ENCODE measurements at places on chromosomes 16 and 17.

GRCh38 chr17:27269974-27270373 lies 23.9 kb upstream of the WSB1 start:
- DNase-seq, result no peak

- DNase-seq, result no peak
Measured at GRCh38 chr17:44115585-44116415, 7.6 kb downstream of the HDAC5 start.

DNA sequence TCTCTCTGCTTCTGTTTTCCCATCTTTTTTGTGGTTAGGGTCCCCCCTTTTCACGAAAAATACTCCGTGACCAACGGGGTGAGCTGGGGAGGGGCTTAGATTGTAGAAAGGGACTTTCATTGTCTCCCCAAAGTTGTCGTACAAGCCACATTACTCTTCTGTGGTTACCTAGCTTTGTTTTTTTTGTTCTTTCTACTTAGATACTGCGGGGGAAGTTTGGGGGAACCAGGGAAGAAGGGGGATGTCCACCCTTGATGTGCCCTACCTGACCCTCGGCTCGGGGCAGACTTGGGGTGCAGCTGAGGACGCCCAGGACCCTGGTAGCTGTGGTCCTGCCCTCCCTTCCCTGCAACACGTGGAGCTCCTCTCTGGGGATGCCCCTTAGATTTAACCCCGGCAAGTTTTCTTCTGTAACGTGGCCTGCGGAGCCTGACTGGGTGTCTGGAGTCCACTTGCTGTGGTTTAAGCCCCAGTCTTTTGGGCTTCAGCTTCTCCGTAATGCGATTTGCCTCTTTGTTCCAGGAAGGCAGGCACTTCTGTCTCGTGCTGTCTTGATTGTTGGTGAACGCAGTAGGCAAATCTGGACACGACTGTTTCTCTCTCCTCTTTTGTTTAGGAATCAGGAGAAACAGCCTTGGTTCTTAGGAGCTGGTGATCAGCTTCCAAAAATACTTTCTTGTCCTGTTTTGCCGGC lies 892 bp downstream of the ABCC1 start:
- DNase-seq, result no peak

DNA sequence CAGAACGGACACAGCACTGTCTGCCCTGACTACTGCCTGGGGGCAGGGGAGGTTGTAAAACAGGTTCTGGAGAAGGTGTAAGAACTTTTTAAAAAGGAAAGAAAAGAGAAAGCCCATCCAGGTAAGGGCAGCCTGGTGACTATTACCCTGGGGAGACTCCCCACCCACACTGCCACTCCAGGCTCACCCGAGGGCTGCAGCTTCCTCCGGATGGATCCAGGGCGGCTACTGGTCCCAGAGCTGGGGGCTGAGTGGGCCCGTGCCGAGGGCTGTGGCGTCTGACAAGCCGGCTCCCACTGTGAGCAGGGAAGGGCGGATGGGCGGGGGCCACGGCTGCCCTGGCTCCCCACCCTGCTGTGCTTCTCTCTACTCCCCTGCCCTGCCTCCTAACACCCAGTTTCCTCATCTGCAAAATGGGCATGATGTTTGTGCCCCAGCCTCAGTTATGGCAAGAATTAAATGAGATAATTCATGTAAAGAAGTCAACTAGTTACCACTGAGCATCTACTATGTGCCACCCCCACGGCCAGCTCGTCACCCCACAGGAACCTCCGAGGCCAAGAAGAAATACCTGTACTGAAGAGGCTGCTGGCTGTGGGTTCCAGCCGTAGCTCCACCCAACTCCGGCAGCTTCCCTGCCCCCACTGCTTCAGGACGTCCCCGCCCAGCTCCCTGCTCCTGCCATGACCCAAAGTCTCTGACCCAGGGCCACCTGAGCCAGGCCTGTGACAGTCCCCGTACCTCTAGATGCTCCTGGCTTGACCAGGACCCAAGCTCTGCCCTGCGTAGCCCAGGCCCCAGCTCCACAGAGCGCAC lies 24.2 kb downstream of the KATNB1 start:
- no peak for DNase-seq

DNA sequence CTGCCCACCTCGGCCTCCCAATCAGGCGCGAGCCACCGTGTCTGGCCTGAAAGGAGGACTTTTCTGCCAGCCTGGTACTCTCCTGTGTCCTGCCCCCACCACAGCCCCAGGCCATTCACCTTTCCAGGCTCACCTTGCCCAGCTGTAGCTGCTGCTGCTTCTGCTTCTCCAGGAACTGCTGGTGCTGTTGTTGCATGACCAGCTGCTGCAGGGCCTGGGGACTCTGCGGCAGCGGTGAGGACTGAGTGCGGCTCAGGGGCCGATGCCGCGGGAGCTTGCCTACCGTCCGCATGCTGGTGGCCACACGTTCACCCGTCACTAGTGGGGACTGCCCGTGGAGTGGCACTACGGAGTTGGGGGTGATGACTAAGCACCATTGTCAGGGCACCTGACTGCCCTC lies 17.7 kb downstream of the G6PC3 start:
- DNase-seq, result no peak

GRCh38 chr16:60027351-60027750 lies 1293.2 kb upstream of the GOT2 start:
- DNase-seq, result no peak

DNA sequence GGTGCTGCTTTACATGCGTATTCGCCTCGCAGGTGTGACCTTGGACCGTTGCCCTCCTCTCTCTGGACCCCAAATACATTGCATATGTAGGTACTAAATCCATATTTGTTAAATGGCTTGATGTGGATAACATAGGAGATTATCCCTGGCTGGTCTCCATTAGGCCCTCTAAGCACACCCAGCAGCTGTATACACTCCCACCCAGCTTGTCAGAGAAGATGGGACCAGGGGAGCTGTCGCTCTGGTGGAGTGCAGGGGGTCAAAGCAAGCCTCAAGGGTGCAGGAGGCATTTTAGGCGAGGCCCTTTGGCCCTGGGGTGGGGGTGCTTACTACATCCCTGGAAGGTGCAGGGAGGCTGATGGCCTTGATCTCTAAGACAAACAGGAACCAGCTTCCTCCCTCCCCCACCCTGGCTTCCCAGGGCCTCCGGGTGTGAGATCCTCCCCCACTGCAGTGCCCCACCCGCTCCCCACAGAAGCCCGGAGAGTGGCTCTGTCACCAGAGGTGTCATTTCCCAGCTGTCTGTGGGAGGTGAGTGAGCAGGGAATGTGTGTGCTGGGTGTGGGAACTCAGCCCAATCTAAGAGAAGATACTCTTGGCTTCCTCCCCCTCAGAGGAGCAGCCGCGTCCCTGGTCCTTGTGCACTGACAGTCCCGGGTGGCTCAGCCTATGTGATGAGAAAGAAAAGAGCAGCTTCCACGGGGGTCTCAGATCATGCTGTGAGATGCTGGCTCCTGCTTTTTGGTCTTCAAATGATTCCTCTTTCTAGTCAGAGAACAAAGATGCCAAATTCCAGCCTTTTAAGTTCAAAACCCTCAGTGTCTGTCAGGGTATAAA lies 1.4 kb upstream of the VAMP2 start:
- DNase-seq, result peak; percentile 88

DNA sequence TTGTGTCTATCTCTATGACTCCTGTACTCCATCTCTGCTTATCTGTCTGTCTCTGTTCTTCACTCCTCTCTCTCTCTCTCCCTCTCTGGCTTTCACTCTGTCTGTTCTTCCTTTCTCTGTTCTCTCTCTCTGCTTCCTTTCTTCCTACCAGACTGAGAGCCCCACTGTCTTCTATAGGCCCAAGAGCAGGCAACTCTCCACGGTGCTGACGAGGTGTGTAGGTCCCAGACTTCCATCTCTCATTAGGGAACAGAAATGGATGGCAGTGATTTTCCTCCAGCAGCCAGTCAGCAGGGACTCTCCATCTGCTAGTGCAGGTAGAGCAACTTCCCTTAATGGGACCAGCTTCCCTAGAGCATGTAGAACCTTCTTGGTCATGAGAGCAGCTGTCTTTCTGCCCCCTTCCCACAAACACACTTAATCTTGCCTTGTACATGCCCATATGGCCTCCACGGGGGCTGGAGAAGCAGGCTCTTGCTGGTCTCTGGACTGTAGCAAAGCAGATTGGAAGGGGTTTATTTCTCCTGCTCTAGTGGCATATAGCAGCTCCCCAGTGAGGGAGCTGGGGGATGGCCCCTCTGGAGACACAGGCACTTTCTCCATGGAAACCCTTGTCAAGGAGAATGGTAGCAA lies 47.8 kb upstream of the NLRP1 start:
- no peak for DNase-seq

DNA sequence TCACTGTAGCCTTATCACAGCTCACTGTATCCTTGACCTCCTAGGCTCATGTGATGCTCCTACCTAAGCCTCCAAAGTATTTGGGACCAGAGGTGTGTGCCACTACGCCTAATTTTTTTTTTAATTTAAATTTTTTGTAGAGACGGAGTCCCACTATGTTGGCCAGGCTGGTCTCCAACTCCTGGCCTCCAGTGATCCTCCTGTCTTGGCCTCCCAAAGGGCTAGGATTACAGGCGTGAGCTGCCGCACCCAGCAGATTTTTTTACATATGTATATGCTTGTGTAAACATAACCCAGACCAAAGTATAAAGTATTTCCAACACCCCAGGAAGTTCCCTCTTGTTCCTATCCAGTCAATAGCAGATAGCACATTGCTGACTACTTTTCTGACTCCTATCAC lies 1.7 kb upstream of the PGP start:
- no peak for DNase-seq

DNA sequence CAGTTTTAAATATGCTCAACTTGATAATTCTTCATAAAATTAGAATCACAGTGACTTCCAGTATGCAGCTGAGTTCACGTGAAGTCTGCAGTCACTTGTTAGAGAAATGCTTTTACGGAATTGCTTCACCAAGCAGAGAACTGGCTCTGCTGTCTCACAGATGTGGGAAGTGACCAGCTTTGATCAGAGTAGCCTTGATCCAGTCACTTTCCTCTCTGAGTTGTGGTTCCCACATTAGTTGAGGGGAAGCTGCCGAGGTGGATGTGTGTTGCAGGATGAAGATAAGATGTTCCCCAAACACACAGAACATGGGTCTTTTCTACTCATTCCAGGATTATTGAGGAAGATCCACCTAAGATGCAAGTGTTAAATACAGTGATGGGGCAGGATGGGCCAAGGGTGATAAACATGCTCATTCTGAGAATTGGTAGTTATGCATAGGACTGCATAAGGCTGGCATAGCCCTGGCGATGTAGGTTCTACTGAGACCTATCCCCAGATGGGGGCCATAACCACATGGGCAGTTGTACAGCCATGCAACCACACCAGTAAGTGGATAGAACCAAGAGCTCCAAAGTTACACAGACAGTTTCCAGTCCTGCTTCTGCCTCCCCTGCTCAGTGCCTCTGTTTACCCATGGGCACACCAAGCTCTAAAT lies 168.9 kb upstream of the MAF start:
- no peak for DNase-seq

GRCh38 chr17:50328363-50329325 lies 17.3 kb upstream of the XYLT2 start:
- DNase-seq, result no peak

DNA sequence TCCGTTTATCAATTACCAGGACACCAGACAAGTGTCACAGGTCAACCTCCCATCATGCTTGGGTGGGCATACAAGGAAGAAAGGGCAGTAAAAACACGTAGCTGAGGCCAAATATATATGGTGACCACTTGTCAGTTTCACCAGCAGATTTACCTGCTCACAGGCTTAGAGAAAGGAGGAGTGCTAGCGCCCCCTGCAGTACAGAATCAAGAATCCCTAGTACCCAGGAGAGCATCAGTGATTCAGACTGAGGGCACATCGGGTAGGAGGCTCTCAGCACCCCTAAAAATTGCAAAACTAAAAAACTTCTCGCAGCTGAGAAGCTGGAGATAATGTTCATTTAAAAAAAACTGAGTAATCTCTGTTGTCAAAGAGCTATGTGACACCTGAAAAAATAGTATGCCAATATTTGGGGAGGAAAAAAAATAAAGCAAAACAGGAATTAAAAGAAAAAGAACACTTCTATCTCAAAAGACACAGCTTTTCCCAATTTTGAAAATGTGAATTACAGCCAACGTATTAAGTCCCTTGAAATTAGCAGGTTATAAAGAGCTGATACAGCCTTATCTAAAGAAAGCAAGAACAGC lies 21.2 kb upstream of the MON1B start:
- DNase-seq, result no peak

- no peak for DNase-seq
Measured at GRCh38 chr16:65235339-65236177, 113.7 kb upstream of the CDH11 start.

GRCh38 chr17:82832881-82833475 lies 6.8 kb downstream of the ZNF750 start:
- no peak for DNase-seq

GRCh38 chr17:21299981-21300600 lies 15.6 kb downstream of the MAP2K3 start:
- no peak for DNase-seq

GRCh38 chr16:53817812-53818550 lies 114.0 kb downstream of the FTO start:
- no peak for DNase-seq

GRCh38 chr17:34527136-34527907 lies 52.1 kb upstream of the TMEM132E start:
- DNase-seq, result no peak

DNA sequence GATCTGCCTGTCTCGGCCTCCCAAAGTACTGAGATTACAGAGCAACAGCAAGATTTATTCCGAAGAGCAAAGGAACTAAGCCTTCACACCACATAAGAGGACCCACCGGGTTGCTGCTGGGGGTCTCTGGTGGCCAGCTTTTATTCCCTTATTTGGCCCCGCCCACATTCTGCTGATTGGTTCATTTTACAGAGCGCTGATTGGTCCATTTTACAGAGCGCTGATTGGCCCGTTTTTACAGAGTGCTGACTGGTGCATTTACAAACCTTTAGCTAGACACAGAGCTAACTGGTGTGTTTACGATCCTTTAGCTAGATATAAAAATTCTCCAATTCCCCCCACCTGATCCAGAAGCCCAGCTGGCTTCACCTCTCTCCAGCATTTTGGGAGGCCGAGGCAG lies 26.3 kb downstream of the COPRS start:
- no peak for DNase-seq

- DNase-seq, result peak; percentile 80
Measured at GRCh38 chr16:56625140-56625942, at the start of gene MT1E. Gene MT1E, plus strand, starts transcription at chr16:56625781. Its CDS starts 71 bp downstream, at chr16:56625852.

GRCh38 chr17:51050291-51051033 lies 70.2 kb downstream of the SPAG9 start:
- DNase-seq, result no peak

GRCh38 chr16:87305505-87306391 lies 11.4 kb downstream of the C16orf95 start:
- no peak for DNase-seq

DNA sequence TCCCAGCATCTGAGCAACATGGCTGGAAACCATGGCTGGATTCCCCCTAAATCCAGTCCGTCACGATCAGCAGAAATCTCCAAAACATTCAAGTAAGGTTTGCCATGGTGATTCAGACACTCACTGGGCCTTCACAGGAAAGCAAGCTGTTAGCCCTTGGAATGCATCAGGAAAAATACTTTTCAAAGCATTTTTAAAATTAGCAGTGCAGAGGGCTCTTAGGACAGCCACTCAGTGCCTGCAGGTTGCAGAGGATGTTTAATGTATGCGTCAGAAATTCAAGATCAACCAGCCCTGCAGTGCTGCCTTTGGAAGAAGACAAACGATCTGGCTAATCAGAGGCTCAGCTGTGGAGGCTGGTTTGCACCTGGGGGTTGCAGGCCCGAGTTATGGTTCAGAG lies 50.3 kb downstream of the FOXL1 start:
- DNase-seq, result no peak
